ENCODE measurements at places on chromosomes 4 and X. TPM values are rescaled to one million over a fixed set of nuclear protein-coding genes. Genes with fewer than 3 reads are reported as not detected.

Gene OPRPN
- not detected for total RNA-seq

Gene ZDHHC15
- 13.6 TPM for total RNA-seq

Gene GLRA2
- total RNA-seq, result 136 TPM

Gene XPNPEP2
- total RNA-seq, result 0.31 TPM

Gene SCRG1
- 2.8 TPM for total RNA-seq

Gene UCP1
- not detected for total RNA-seq

Gene IL3RA
- total RNA-seq, result 0.94 TPM

Gene MAGEH1
- 115 TPM for total RNA-seq

Gene TKTL2
- 0.47 TPM for total RNA-seq

Gene COL4A6
- 4.2 TPM for total RNA-seq

Gene ITIH6
- total RNA-seq, result not detected

Gene CLTRN
- total RNA-seq, result 0.16 TPM

Gene MAGEB10
- not detected for total RNA-seq

Gene ZCCHC4
- total RNA-seq, result 19.0 TPM

Gene MAGEA3
- not detected for total RNA-seq

Gene UGT2B15
- total RNA-seq, result not detected

Gene TMEM255A
- total RNA-seq, result 1.4 TPM

Gene UGT2B17
- total RNA-seq, result not detected

Gene SHISA3
- 0.16 TPM for total RNA-seq

Gene IRF2
- 9.4 TPM for total RNA-seq

Gene NIPAL1
- total RNA-seq, result 0.94 TPM

Gene TGIF2LX
- total RNA-seq, result not detected

Gene CENPI
- total RNA-seq, result 7.0 TPM

Gene FHDC1
- total RNA-seq, result 3.3 TPM

Gene P2RY10
- not detected for total RNA-seq

Data from occipital lobe (tissue), 3 donors.